ENCODE measurements at places on chromosomes 6 and 20. TPM values are rescaled to one million over a fixed set of nuclear protein-coding genes. Genes with fewer than 3 reads are reported as not detected.

The SAMD10 gene
- 3.8 TPM for total RNA-seq

The IL20RA gene
- total RNA-seq: 1.7 TPM

The TOX2 gene
- total RNA-seq: 3.4 TPM

The FYN gene
- total RNA-seq: 97.2 TPM

The FAM184A gene
- total RNA-seq: 12.1 TPM

The SPINT3 gene
- total RNA-seq: not detected

The ETV7 gene
- total RNA-seq: 0.21 TPM

The ZBTB9 gene
- total RNA-seq: 20.2 TPM

The SCUBE3 gene
- total RNA-seq: 1.0 TPM

The HS3ST5 gene
- total RNA-seq: 11.2 TPM

The VSTM2L gene
- 1.3 TPM for total RNA-seq

The SUMO4 gene
- 1.3 TPM for total RNA-seq

The LRRC73 gene
- total RNA-seq: 0.26 TPM

The NUP153 gene
- 86.8 TPM for total RNA-seq

The CDH26 gene
- total RNA-seq: 1.7 TPM

The SFTA2 gene
- not detected for total RNA-seq

The ID4 gene
- total RNA-seq: 8.3 TPM

The POPDC3 gene
- total RNA-seq: 3.7 TPM

The SNAP25 gene
- total RNA-seq: 0.69 TPM

The FRK gene
- total RNA-seq: 0.24 TPM

The CDH4 gene
- 7.4 TPM for total RNA-seq

The LZTS3 gene
- total RNA-seq: 33.3 TPM

The MLIP gene
- total RNA-seq: not detected

The SLC17A4 gene
- not detected for total RNA-seq

The STMND1 gene
- total RNA-seq: not detected

The GSTA2 gene
- not detected for total RNA-seq

The PSORS1C1 gene
- 0.52 TPM for total RNA-seq

The KCNK16 gene
- total RNA-seq: not detected

The AKAP12 gene
- 79.2 TPM for total RNA-seq

The LCA5 gene
- 3.6 TPM for total RNA-seq

The RRAGD gene
- total RNA-seq: 29.7 TPM

The ITPA gene
- total RNA-seq: 80.9 TPM

The PPP1R14C gene
- total RNA-seq: 0.61 TPM

The CRISP3 gene
- not detected for total RNA-seq

The KCNQ2 gene
- 88.6 TPM for total RNA-seq

The ECT2L gene
- not detected for total RNA-seq

The RNF182 gene
- 13.0 TPM for total RNA-seq

The SLC22A1 gene
- 0.45 TPM for total RNA-seq

The MEI4 gene
- 0.23 TPM for total RNA-seq

The PXMP4 gene
- 4.1 TPM for total RNA-seq

The KHDC1L gene
- not detected for total RNA-seq

The FOXS1 gene
- not detected for total RNA-seq

The CST4 gene
- total RNA-seq: not detected

The SLC17A2 gene
- not detected for total RNA-seq

The LTA gene
- total RNA-seq: not detected

The SDC4 gene
- total RNA-seq: 59.2 TPM

The SCRT2 gene
- total RNA-seq: 0.34 TPM

The RBPJL gene
- 0.73 TPM for total RNA-seq

The CTCFL gene
- total RNA-seq: 0.82 TPM

The RIPOR3 gene
- total RNA-seq: 4.5 TPM

The ANKRD66 gene
- not detected for total RNA-seq

The OVOL2 gene
- total RNA-seq: 11.4 TPM

The TULP4 gene
- 51.6 TPM for total RNA-seq

The SLC22A23 gene
- total RNA-seq: 38.4 TPM

The GUCA1A gene
- 5.2 TPM for total RNA-seq

The PANK2 gene
- 57.5 TPM for total RNA-seq

The WFDC5 gene
- total RNA-seq: not detected

The CRISP2 gene
- not detected for total RNA-seq
